ENCODE measurements at places on chromosomes 5 and 9.

DNA sequence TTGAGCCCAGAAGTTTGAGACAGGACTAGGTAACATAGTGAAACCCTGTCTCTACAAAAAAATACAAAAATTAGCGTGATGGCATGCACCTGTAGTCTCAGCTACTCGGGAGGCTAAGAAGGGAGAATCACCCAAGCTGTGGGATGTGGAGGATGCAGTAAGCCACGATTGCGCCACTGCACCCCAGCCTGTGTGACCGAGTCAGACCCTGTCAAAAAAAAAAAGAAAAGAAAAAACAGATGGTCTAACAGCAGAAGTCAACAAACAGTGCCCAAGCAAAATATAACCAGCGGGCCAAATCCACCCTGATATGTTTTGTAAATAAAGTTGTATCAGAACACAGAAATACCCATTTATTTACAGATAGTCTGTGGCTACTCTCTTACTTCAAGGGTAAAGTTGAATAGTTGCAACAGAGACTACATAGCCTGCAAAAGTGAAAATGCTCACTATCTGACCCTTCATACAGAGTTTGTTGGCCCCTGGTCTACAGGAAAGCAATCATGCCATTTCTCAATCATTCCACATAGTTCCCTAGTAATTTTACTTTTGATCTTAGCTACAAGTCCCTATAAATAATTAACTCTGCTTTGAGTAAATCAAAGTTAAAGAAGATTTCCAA is 383.7 kb downstream of the TLE1 start:
- DNase-seq = no peak

DNA sequence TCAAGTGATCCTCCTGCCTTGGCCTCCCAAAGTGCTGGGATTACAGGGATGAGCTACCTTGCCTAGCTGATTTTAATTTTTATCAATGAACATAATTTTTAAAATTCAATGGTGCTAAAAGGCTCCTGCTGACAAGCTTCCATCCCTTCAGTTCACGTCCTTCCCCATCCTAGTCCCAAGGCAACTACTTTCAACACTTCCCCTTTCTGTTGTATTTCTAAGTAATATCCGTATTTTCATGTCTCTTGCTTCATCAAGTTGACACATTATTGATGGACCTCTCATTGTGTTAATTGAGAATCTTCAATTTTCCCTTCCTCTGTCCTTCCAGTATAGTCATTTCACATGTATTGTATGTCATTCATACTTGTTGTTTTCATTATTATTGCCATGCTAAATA is 93.8 kb upstream of the RASGRF2 start:
- no peak for DNase-seq

DNA sequence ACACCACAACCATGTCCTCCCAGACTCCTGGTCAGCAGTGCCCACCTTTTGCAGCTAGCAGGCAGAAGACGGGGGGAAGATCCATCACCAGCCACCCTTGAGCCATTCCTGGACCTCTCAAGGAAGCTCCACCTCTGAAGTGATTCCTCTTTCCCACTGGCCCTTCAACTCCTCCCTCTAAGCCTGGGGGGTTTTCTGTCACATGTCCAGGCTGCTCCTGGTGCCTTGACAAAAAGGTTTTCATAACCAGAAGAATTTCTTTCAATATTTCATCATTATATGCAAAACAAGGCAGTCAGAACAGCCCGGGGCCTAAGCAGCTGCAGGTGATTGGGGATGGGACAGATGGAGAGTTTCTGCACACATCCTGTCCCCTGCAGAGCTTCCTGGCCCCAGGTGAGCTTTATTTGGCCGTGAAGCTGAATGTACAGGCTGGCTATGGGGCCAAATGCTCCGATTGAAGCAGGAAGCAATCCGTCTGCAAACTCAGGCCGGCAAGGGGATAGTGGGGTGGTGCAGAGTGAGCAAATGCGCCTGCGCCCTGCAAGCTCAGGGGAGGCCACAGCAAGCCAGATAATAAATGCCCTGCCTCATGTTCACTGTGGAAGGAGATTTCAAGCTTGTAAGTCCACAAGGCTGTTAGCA is 173.5 kb downstream of the C5orf15 start:
- DNase-seq = no peak

GRCh38 chr9:6761306-6761705 is 3.5 kb downstream of the KDM4C start:
- no peak for DNase-seq

DNA sequence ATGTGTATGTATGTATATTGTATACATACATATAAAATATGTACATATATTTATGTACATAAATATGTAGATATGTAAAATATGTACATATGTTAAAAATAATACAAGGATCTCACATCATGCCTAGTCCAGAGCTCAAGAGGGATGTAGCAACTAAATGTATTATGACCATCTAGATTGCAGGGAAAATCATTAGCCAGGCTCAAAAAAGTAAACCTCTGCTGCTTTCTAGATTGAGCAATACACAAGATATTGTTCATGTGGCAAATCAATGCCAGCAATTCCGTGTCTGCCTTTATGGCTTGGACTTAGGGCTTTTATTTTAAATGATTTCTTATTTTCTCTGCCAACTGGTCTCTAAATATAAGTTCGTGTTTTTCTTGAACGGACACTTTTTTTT is 65.2 kb downstream of the RAI14 start:
- no peak for DNase-seq

DNA sequence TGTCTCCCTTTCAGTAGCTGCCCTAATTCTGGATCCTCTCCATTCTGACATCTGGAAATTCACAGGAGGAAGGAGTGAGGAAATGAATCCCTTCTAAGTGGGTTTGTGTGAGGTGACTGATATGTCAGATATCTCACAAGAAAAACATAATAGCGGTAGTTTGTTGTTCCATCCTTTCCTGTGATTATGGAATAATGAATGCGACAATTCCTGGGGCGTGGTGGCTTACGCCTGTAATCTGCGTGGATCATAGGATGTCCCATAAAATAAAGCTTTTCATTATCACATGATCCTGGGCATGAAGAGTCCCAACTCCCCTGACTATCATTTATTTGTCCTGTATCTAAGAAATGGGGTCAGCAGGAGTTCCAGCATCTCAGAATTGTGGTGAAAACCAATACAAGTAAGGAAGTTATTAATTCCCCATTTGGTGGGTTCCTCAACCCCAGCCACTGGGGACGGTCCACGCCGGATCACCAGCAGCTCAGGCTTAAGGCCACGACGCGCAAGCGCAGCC is 375 bp upstream of the C5orf24 start:
- no peak for DNase-seq

DNA sequence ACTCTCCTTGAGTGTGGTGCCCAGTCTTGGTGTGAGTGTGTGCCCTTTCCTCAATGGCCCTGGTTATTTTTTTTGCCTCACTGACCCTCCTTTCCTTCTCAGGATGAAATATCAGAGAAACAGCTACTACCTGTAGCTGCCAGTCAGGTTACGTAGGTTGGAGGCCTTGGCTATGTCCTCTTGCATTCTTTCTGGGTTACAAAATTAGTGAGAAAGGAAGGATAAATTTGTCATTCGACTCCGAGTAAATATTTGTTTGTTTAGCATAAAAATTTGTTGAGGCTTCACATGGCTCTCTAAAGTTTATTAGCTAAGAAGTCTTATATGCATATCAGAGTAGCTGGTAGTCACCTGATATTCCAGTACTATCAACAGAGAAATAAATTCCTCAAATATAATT is 15.4 kb downstream of the MACIR start:
- DNase-seq = no peak

DNA sequence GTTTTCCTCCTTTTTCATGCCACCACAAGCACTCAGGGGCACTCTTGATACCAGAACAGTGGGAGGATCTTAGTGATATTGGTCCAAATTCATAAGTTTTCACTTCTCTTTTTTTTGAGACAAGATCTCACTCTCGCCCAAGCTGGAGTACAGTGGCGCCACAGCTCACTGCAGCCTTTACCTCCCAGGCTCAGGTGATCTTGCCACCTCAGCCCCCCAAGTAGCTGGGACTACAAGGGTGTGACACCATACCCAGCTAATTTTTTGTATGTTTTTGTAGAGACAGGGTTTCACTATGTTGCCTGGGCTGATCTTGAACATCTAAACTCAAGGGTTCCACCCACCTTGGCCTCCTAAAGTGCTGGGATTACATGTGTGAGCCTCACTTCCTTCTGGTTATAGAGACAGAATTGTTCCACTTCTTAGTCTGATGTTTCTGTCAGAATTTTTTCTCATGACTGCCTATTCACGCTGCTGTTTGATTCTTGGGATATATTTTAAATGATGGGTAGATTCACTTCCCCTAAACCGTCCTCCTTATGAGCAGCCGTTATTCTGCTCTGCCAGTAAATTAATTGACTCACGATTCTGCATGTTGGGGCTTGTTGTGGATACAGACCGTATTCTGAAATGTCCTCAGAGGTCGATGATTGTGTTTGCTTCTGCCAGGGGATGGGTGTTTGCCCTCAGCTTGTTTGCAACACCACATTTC is 30.8 kb downstream of the MTAP start:
- no peak for DNase-seq

DNA sequence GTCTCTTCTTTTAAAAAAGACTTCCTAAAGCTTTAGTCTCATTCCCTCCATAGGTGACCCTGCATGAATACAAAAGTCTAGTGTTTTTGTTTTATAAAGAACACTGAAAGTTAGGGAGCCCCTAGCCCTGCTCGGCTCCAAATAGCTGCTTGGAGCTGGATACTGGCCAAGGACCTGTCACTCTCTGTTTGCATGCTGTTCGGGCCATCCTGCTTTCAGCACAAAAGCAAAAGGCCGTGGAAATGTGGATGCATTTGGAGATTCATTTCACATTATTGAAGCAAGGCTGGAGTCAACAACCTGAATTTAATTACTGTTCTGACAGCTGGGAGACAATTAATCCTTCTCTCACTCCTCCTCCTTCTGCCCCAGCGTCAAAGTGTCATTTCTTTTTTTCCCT is 151.7 kb upstream of the NMUR2 start:
- DNase-seq = no peak

DNA sequence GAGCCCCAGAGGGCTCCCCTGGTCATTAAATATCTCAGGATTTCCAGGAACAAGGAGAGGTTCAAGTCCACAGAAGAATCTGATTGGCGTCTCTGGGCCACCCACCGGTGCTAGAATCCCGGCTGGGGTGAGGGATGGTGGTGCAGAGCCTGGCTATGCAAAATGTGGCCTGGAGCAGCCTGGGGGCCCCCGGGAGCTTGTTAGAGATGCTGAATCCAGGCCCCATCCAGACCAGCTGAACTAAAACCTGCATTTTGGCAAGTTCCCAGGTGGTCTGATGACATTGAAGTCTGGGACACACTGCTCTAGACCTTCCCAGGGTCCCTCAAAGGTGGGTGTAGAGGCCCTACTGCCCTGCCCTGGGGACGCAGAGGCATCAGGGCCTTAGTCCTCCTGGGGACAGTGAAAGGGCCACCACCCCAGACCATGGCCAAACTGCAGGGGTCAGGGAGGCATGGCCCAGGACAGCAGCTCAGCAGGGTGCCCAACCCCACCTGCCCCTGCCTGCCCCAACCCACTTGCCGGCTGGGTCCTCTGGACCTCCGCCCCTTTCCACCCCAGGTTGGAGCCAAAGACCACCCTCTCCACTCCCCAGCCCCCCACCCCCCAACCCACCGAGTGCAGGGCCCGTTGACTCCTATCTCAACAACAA is 34.7 kb downstream of the ADAMTS2 start:
- no peak for DNase-seq

- peak; percentile 52 for DNase-seq
These were observed 60.7 kb downstream of the HRH2 start for GRCh38 chr5:175718401-175719108.

- no peak for DNase-seq
These were observed 35.5 kb downstream of the JAKMIP2 start for GRCh38 chr5:147746986-147747385.

DNA sequence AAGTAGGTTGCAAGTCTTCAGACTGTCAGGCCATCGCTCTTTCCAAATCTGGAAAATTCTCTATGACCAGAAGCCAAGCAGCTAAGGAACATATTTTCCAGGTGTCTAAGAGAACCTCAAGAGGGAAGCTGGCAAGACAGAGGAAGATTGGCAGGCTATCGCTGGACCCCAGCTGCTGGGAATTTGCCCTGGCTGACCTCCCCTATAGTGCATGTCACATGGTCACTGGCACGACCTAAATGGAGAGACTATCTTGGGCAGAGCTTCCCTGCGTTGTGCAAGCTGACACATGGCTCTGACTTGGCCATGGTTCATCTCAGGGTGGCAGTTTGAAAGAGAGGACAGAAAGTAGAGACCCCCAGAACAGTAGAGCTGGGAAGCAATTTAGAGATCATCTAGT is 104.9 kb upstream of the ZNF618 start:
- no peak for DNase-seq

DNA sequence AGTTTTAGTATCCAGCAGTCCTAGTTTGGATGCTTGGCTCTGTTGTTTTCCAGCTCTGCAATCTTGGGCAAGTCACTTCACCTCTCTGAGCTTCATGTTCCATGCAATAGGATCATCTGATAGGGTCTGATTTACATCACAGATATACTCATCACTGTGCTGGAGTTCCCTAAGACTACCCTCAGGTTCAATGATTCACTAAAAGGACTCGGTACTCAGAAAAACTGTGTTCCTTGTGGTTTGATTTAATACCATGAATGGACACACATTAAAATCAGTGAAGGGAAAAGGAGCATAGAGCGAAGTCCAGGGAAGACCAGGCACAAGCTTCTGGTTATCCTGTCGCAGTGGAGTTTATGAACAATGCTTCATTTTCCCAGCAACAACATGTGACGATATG is 119.9 kb upstream of the EFNA5 start:
- DNase-seq = no peak

DNA sequence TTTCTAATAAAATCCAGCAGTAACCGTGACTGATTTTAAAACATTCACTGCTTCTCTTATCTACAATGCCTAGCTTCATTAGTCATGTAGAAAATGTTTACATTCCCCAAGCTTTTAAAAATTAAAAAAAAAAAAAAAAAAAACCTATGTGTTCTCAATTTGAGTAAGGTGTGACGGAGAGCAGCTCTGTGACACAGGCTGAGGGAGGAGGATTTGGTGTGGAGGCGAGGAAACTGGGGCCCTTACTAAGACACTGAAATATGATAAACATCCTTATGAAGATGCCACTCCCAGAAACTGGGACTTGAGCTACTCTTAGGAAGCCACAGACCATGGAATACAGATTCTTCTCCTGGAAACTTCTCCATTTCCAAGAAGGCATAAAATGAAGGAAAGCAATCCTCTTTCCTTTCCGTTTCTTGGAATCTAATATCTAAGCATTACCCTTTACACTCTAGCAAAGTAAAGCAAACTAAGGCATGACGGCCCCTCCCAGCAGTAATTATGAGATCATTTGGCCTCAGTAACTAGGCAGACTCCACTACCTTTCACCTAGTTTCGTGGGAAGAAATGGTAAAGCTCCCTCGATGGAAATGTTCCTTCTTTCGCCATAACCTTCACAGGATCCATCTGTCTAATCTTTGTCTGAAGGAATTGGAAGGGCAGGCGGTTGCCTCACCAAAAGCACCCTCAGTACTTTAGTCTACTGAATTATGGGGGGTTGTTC is 23.5 kb downstream of the GRAMD2B start:
- peak; percentile 52 for DNase-seq

GRCh38 chr5:11040345-11040744 is 279.3 kb upstream of the DAP start:
- DNase-seq = no peak

- DNase-seq = no peak
These were observed 35.6 kb upstream of the MYORG start for GRCh38 chr9:34412336-34412735.

All from stimulated activated CD4-positive, alpha-beta T cell treated with anti-CD3 and anti-CD28 coated beads, TNF-alpha, amount 100 ng/mL, for 48 hours (primary cell).